ENCODE measurements at places on chromosomes 5 and 9.

- DNase-seq, result peak; percentile 87
Observed at GRCh38 chr5:9265441-9266287, 280.2 kb downstream of the SEMA5A start.

GRCh38 chr9:123735376-123735775 is 194.6 kb downstream of the DENND1A start:
- DNase-seq, result no peak

DNA sequence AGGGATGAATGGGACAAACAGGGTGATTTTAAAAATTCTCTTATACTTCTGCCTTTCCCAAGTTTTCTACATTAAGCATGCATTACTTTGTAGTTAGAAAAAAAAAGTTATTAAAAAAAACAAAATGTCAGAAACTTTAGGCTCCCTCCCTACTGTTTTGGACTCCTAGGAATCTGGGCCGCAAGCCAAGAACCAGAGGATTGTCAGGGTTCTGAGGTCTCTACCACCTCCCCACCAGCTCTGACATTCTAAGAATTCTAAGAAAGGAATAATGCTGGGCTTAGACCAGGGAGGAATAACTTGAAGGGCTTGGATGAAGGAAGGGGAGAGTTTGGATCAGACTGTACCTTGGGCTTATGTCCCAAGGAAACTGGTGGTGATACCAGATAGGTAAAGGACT is 1.1 kb upstream of the ARHGEF39 start:
- no peak for DNase-seq

- no peak for DNase-seq
Observed at GRCh38 chr5:40389591-40389990, 290.1 kb upstream of the PTGER4 start.

GRCh38 chr5:80189201-80189600 is 66.6 kb downstream of the SERINC5 start:
- DNase-seq, result no peak

- DNase-seq, result no peak
Observed at GRCh38 chr9:97906236-97906831, 16.0 kb downstream of the TRMO start.

DNA sequence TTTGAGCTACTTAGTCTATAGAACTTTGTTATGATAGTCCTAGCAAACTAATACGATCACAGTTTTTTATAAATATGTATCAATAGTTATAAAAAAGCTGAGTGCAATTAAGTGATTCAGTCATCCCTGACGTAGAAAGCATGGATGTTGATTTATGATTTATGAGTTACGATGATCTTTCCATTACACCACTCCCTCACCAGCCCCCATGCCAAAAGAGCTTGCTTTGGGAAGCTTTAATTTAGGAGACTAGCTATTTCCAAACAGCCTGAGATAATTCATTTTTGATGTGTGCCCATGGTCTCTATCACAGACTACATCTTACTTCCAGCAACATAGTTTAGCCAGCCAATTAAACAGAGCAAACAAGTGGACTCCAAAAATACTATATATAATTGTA is 256.8 kb downstream of the GABRG2 start:
- no peak for DNase-seq

- no peak for DNase-seq
Observed at GRCh38 chr9:31745468-31745867, 639.0 kb upstream of the ACO1 start.

GRCh38 chr5:173669483-173669882 is 53.0 kb upstream of the BOD1 start:
- no peak for DNase-seq

DNA sequence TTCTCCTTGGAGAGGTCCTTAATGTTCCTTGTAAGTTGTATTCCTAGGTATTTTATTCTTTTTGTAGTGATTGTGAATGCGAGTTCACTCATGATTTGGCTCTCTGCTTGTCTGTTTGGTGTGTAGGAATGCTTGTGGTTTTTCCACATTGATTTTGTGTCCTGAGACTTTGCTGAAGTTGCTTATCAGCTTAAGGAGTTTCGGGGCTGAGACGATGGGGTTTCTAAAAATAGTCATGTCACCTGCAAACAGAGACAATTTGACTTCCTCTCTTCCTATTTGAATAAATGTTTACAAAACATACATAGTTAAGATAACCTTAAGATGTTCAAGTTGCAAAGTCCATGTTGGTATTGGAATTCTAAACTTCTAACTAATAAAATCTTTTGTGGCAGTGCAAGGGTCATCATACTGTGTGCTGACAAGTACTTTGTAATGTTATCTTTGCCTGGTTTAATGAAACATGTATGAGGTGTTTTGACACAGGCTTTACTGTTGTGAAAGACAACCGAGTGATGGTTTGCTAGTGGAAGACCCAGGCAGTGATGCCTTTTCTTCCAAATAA is 286.2 kb downstream of the MRPS30 start:
- no peak for DNase-seq

- DNase-seq, result no peak
Observed at GRCh38 chr9:105070176-105070575, 142.2 kb upstream of the ABCA1 start.

DNA sequence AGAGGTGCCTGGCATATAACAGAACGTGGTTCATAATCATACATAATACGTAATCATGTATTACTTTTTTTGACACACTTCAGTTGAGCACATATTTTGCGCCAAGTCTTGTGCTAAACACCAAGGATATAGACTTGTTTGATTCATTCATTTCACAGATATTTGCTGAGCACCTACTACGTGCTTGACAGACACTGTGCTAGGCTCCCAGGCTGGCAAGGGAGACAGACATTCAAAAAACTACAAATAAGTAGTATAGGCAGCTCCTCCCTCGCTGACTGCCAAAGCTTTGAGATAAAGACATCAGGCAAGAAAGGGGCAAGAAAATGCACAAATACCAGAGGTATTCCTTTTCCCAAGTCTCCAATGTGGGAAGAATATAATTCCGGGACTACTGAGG is 122.5 kb upstream of the CPEB4 start:
- no peak for DNase-seq

DNA sequence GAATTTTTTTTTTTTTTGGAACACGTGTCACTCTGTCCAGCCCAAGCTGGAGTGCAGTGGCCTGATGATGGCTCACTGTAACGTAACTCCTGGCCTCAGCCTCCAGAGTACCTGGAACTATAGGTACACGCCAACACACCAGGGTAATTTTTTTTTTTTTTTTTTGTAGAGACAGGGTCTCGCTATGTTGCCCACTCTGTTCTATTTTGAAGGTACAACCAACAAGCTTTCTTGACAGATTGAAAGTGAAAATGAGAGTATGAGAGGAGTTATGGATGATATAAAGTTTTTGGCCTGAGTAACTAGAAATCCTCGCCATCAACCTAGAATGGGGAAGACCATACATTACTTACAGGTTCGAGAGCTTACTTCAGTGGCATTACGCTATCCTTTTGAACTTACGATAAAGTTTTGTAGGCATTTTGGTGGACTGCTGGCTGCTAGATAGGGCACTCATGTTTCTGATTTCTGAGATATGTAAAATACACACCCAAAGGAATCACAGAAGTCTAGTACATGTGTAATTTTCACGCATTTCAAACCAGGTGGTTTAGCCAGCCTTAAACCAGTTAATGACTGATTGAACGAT is 806 bp upstream of the CDC42SE2 start:
- DNase-seq, result peak; percentile 29

- peak; percentile 95 for DNase-seq
Observed at GRCh38 chr5:160923936-160924710, 72.1 kb upstream of the ATP10B start.

DNA sequence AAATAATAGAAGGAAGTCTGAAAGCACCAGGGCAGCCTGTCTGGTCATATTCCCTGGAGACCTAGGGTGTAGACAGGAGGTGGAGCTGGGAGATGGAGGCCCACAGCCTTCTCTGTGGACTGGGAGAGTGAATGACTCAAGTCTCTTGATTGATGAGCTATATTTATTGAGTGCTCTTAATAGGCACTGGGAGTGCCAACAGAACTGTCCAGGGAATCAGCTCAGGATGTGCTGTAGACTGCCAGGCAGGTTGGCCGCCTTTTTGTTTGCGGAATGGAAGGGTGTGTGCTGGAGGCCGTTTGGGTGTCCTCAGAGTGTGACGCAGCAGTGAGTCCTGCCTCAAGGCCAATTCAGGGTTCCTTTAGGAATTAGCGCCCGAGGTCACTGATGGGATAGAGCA is 33.4 kb upstream of the POMT1 start:
- no peak for DNase-seq

DNA sequence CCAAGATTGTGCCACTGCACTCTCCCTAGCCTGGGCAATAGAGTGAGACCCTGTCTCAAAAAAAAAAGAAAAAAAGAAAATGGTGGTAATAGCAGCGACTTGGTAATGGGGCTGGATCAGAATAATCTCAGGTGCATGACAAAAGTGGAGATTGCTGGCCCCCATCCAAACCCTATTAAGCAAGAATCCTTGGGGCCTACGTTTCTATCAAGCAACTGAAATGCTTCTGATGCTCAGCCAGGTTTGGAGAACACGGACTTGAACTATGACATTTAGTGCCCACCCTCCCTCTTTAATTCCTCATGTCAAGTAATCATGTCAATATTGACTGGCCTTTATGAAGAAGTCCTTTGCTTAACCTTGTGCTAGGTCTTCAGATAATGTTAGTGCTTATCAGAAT is 6.6 kb downstream of the C5orf52 start:
- DNase-seq, result peak; percentile 29

DNA sequence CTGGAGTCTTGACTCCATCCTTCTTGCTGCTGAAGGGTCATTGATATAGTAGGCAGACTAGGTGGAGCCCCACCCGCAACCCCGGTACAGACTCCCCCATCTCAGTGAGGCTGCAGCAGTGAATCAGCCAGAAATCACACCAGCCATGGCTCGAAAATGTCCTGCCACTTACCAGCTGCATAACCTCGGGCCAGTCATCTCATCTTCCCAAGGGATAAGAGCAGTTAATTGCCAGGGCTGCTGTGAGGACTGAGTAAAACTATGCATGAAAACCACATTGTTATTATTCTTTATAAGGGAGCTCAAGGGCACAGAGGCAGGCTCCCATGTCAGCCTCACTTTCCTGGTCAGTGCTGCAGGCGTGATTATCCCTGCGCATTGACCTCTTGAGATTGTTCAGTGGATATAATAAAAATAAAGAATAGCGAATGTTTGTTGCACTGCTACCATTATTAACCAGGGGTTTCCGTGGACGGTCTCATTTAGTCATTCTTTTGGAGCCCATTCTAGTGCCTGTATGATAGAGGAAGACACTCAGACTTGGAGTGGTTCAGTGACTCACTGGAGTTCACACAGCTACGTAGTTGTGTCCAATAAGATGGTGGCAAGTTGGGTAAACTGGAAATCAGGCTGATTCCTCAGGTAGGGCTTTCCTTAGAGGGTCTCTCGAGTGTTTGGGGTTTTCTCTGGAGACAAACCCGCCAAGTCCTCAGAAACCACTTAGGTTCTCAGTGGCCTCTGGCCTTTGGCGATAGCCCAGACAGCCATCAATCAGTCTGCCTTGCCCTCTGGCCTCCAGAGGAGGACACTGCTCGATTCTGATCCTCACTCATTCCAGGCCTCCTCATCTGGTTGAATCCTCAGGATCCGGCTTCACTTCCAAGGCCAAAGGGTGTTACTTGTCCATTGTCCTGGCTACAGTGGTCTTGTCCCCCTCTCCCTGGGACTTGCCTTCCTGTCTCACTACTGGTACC is 39.9 kb downstream of the COL15A1 start:
- no peak for DNase-seq

GRCh38 chr5:172370237-172370640 is 84.1 kb downstream of the SH3PXD2B start:
- no peak for DNase-seq

DNA sequence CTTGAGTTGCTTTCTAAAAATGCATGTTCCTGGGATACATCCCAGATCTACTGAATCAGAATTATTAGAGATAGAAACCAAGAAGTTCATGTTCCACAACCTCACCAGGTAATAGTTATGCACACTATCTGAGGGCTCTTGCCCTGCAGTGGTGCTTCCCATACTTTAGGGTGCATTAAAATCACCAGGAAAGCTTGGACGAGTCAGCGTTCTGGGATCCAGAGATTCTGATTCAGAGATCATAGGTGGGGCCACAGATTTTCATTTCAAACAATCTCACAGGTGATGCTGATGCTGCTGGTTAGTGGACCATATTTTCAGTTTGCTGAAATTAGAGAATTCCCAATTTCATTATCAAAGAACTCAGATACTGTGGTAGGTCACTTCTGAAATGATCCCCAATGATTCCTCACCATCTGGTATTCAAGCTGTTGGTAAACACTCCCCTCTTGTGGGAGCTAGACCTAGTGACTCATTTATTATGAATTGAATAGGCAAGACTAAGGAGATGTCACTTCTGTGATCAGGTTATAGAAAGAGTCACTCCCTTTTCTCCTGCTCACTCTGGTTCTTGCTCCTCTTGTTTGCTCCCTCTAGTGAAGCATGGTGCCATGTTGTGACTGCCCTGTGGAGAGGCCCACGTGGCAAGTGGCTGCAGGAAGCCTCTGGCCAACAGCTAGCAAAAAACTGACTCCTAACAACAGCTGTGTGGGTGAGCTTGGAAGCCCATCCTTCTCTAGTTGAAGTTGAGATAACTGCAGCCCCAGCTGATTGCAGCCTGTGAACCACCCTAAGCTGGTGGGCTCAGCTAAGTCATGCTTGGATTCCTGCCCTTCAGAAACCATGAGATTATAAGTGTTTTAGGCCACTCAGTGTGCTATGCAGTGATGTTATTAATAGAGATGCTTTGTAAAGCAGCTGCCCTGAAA is 59.8 kb downstream of the SH3TC2 start:
- peak; percentile 75 for DNase-seq

- DNase-seq, result no peak
Observed at GRCh38 chr5:43099640-43100039, 21.1 kb upstream of the ZNF131 start.

- peak; percentile 63 for DNase-seq
Observed at GRCh38 chr5:60453186-60453976, 246.6 kb downstream of the DEPDC1B start.

DNA sequence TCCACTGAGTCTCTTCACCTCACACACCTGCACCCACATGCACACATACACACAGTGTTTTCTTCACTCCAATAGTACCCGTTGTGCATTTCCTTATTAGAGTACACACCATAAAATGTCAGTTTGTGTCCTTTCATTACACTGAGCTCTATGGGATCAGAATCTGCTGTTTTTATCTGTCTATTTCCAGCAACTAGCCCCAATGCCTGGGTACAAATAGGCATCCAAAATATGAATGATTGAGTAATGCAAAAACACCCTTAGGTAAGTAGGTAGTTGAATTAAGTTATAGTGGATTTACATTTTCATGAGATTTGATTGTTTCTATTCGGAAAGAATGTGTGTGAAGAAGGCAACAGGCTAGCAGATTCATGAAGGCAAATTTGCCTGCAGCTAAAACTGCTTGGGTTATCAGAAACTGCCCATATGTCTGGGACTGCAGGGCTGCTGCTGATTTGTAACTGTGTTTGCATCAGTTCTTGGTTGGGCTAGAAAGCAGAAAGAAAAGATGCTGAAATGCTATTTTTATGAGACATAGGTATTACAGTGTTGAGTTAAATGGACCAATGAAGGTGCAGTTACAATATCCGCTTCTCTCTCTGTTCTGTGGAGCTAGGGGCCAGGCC is 26.9 kb downstream of the PPP3R2 start:
- no peak for DNase-seq
